ENCODE measurements at places on chromosomes 3 and 15.

- DNase-seq = no peak
Measured at GRCh38 chr3:113055201-113055600, 64.4 kb downstream of the GTPBP8 start.

DNA sequence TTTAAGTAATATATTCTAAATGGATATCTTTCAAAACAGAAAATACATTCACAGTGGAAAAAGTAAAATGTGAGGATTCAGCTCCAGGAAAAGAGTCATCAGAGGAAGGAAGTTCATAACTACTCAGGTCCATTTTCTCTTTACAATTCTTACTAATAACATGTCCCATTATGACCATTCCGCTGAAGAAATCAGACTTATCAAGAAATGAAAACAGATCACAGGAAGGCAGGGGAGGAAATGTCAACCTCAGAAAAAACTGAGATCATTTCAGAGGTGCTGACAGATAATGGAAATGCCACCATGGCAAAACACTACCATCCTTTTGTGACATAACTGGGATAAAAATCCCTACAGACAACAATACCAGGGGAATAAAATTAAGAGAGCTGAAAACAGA lies 139.5 kb downstream of the MAGI1 start:
- no peak for DNase-seq

DNA sequence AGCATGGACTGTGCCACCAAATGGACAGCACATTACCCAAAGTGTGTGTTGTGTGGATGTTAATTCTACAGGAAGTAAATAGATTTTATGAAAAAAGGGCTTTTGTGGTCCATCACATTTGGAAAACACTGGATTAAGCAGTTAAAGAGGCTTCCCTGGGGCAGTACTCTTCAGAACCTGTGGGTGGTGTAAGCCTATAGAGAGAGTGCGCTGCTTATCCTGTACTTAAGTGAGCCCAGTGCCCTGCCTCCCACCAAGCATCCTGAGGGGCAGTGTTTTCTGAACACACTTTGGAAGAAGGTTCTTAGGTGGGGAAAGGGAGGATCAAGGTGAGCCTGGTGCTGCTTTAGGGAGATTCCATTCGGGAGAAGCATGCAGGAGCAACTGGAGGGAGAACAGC lies 10.9 kb downstream of the TTLL3 start:
- no peak for DNase-seq

DNA sequence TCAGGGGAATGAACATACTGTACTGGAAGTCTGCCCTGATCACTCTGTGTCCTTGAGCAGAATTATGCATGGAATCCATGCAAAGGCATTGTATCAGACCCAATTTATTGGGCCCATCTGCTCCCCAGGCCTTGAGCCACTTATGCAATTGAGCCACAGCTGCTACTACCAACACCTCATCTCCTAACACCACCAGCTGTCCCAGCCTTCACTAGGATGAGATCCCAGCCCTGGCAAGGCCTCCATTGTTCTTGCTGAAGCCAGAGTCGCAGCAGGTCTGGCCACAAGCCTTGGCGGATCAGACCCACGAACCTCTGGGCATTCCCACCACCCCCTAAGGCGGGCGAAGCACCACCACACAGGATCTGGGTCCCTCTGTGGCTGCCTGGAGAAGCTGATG lies 9.2 kb upstream of the NME9 start:
- no peak for DNase-seq

GRCh38 chr3:19070325-19070724 lies 78.0 kb upstream of the KCNH8 start:
- DNase-seq = no peak

DNA sequence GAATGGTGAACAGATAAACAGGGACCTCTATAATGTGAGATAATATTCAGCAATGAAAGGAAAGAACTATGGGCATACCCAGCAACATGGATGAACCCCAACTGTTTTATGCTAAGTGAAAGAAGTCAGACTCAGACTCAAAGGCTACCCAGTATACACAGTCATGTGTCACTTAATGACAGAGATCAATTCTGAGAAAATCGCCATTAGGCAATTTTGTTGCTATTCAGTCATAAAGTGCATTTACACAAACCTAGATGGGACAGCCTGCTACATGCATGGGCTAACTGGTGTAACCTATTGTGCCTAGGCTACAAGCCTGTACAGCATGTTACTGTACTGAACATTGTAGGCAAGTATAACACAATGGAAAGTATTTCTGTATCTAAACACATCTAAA lies 76.5 kb downstream of the B3GNT5 start:
- DNase-seq = no peak

DNA sequence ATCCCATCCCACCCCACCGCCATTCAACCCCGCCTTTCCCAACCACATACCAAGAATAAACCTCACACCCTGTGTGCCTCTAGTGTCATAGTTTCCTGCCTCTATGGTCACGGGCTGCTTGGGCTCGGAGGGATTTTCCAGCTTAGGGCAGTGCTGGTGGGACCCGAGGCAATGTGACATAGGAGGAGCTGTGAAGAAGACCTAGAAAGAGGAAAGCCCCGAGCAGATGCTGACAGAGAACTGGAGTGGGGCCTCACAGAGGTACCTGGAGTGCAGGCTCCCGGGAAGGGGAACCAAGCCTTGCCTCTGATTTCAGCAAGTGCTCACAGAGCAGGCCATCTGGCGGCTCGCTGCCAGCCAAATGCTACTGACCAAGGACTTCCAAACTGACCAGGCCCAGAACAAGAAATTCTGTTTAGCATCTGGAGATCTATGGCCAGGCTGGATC lies 27.5 kb downstream of the BHLHE40 start:
- DNase-seq = no peak

- DNase-seq = no peak
Measured at GRCh38 chr3:120324190-120324589, 25.0 kb downstream of the LRRC58 start.

DNA sequence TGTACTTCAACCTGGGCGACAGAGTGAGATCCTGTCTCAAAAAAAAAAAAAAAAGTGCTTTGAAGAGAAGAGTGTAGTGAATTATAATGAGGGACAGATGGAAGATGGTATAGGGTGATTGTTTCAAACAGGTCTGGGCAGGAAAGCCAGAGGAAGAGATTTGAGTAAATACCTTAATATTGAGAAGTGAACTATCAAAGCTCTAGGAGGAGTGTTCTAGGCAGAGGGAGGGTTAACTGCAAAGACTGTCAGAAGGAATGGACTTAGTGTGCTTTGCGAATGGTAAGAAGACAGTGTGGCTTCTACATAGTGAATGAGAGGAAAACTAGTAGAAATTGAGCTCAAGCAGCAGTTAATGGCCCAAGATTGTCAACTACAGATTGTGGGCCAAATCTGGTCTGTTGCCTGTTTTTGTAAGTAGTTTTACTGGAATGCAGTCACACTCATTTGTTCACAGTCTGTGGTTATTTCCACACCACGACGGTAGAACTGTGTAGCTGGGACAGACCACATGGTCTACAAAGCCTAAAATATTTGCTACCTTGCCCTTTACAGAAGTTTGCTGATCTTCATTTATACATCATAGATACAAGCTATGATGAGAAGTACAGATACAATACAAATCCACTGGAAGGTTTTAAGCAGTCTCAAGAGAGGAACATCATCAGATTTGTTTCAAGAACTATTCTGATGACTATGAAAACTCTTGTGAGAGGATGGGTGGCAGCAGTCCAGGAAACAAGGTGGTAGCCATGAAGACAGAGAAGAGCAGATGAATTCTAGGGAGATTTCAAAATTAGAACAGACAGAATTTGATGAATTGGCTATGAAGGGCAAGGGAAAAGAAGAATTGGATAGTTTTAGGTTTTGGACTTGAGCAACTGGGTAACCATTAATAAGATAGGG lies 16.5 kb upstream of the USP50 start:
- no peak for DNase-seq

- DNase-seq = peak; percentile 43
Measured at GRCh38 chr3:173690542-173691180, 293.1 kb downstream of the NLGN1 start.

DNA sequence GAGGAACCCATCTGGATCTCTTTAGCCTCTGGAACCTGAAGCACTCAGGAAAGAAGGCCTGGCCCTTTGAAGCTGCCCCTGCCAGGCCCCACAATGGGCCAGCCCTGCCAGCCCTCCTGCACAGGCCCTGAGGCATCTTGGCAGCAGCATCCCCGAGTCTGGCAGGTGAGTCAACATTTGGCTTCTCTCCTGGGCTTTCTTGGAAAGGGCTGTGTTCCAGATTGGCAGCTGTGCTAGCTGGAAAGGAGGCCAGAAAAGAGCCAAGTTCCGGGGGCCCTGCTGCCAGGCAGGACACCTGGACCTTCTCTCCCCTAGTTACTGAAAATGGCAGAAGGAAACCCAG lies 187.2 kb downstream of the SHQ1 start:
- peak; percentile 91 for DNase-seq

DNA sequence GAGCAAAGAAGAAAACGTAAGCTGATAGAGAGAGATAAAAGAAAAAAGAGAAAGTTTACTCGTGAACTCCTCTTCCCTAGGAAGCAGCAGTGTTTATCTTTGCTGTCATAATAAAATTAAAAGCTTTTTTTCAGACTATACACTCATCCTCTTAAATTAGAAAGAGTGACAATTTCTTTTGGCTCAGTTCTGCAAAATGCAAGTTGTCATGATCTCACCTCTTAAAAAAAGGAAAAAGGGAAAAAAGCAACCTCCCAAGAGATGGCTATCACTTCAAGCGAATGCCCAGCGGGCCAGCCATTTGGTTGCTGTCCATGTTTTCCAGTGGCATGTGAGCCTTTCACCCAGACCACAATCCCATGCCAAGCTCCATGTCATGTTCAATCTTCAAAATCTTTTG lies 7.0 kb upstream of the THBS1 start:
- no peak for DNase-seq

DNA sequence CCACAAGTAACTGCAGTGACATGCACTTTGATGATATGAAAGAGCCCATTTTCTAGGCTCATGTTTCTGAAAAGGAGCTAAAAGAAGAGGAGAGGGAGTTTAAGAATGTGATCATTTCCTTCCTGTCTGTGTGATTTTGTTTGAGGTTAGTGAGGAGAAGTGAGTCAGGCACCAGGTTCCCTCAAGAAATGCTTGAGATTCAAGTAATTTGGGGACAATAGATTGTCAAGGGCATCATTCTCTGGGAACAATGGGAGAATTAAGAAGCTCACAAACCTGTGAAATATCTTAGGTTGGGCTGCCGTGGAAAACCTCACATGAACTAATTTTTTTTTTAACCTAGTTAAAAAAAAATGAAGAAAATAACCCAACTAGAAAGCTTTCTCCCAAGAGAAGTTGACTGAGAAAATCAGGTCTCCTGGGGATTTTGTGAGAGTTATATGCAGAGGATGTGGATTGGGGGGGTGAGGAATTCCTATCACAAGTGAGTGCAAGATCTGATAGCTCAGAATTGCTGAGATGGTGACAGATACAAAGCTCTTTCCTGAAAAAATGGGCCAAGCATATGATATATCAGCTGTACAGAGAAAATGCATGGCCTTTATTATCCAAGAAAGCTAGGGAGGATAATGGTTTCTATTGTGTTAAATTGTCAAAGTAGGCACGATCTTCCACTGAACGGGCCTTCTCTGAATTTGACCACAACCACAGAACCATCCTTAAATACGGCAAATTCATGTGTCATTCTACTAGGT lies 203.3 kb downstream of the FEZF2 start:
- DNase-seq = no peak

- DNase-seq = no peak
Measured at GRCh38 chr15:57509126-57509525, 82.6 kb upstream of the MYZAP start.

DNA sequence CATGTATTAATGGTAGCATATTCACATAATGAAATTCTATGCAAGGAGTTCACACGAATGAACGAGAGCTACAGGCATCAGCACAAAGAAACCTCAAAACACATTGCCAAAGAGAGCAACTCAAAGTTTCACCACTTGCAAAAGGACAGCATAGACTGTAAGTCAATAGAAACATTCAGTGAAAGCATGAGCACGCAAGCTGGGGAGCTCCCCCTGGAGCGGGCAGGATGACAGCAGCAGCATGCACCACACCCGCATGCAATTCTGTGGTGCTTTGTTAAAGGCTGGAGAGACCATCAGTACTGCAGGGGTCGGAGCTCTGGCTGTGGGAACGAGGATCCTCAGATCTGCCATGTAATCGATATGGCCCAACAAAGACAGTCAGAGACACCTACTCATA lies 18.7 kb downstream of the OCA2 start:
- no peak for DNase-seq

DNA sequence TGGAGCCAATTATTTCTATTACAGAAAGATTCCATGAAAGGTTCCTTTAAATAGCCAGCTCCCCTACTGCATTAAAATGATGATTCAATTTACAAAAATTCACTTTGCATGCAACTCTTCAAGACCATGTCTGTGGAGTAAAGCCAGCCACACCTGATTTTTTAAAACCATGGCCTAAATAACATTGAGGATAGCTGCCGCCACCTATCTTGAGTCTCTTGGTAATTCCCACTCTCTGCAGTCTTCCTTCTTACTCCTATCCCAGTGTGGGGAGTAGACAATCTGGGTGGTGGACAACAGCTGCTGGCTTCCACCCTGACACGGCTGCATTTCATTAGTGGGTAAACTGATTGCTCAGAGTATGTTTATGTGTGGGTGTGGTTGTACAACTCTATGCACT lies 10.7 kb downstream of the LRTM1 start:
- no peak for DNase-seq

GRCh38 chr3:192929146-192929545 lies 11.5 kb upstream of the MB21D2 start:
- DNase-seq = no peak

DNA sequence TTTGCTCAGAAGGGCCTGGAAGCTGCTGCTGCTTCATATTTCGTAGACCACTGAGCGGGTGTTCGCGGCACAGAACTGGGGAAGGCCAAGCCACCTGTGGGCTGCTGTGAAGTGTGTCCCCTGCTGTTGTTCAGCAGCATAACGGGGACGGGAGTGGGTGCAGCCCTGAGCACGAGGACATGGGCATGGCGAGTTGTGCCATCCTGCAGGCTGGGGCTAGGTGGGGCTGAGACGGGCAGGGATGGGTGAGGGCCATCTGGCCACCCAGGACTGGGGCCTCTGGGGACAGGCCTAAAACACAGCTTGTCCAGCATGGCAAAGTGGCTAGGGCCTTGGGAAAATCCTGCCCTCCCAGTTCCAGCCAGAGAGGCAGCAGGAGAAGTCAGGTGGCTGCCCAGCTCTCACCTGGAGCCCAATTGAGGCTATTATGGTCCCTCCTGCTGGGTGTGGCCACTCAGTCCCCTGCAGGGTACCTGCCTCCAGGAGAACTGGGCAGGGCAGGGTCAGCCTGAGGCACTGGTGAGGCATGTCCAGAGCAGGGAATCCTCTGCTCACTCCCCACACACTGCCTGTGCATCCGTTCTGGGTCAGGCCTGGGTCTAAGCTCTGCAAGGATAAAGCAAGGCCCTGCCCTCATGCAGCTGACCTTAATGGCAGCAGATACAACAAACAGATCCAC lies 29.5 kb downstream of the CFAP100 start:
- DNase-seq = no peak

- no peak for DNase-seq
Measured at GRCh38 chr3:23723930-23724329, 81.8 kb upstream of the UBE2E1 start.

DNA sequence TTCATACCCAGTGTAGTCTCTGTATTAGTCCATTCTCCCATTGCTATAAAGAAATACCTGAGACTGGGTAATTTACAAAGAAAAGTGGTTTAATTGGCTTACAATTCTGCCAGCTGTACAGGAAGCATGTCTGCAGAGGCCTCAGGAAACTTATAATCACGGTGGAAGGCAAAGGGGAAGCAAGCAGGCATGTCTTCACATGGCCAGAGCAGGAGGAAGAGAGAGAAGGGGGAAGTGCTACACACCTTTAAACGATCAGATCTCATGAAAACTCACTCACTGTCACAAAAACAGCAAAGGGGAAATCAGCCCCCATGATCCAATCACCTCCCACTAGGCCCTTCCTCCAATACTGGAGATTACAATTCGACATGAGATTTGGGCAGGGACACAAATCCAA lies 6.3 kb upstream of the PARP14 start:
- DNase-seq = no peak
